ENCODE measurements at places on chromosomes 16 and 17.

- DNase-seq = no peak
Measured at GRCh38 chr16:88016964-88017363, 65.7 kb downstream of the BANP start.

GRCh38 chr17:32331243-32332040 lies 10.5 kb downstream of the C17orf75 start:
- no peak for DNase-seq

- DNase-seq = no peak
Measured at GRCh38 chr17:56807723-56808122, 26.0 kb downstream of the C17orf67 start.

DNA sequence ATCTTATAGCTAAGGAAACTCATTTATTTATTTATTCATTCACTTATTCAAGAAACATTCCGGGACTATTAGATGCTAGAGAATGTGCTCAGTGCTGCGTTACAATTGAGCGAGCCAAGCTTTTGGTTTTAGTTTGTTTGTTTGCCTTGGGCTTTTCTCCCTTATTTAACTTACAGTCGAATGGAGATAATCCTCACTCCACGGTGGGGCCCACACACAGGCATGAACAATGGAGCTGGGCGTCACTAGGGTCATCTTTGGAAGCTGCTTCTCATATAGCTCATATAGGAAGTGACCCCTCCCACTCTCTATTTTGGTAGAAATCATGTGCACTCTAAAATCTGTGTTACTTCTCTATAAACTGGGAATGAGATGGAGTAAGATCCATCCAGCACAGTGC lies 210.0 kb downstream of the TMEM114 start:
- no peak for DNase-seq

DNA sequence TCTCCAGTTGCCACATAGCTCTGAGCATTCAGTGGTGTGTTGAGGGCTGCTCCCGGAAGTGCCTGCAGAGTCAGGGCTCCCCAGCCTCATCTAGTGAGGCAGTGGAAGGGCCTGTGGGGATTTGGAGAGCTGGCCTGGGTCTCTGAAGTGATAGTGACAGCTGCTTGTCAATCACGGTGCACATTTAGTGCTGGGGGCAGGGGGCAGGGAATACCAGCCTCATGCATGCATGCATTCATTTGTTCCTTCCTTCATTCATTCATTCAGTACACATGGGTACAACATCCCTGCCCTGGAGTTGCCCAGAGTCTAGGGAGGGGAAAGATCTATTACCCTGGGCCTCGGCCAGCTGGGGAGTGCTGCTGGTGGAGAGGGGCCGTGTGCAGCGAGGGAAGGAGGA lies 11.3 kb upstream of the STH start:
- no peak for DNase-seq

- no peak for DNase-seq
Measured at GRCh38 chr17:57464191-57464864, 208.0 kb downstream of the MSI2 start.

GRCh38 chr16:4414187-4414917 lies 2.0 kb downstream of the CORO7 start:
- DNase-seq = no peak

DNA sequence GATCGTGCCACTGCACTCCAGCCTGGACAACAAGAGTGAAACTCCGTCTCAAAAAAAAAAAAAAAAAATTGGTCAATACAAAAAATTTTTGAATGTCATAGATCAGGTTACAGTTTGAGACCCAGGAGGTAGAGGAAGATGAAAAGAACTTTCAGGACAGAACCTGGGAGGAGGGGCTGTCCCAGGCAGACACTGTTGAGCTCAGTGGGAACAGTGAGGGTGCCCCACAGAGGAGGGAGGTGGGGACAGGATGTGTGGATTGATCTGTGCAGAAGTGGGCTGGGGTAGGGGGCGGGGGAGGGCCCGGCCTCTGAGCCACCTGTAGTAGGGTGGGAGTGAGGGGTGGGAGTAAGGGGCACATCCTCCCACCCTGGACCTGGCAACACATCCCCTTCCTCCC lies 58.3 kb downstream of the PRMT7 start:
- no peak for DNase-seq

GRCh38 chr17:48012151-48012520 lies 25.5 kb downstream of the COPZ2 start:
- DNase-seq = no peak

DNA sequence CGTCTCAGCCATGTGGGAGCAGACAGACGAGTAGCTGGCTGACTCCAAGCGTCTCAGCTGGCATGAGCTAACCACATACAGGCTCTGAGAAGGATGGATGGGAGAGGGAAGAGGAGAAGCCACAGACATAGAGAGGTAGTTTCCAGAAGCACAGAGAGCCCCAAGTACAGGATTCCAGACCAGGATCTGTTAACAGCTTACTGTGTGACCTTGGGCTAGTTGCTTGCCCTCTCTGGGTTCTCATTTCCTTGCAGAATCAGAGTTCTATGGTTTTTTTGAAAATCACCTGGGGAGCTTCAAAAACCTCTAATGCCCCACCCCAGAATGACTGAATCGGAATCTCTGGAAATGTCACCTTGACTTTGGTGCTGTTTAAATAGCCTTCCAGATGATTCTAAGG lies 60.2 kb downstream of the ABCC6 start:
- no peak for DNase-seq

DNA sequence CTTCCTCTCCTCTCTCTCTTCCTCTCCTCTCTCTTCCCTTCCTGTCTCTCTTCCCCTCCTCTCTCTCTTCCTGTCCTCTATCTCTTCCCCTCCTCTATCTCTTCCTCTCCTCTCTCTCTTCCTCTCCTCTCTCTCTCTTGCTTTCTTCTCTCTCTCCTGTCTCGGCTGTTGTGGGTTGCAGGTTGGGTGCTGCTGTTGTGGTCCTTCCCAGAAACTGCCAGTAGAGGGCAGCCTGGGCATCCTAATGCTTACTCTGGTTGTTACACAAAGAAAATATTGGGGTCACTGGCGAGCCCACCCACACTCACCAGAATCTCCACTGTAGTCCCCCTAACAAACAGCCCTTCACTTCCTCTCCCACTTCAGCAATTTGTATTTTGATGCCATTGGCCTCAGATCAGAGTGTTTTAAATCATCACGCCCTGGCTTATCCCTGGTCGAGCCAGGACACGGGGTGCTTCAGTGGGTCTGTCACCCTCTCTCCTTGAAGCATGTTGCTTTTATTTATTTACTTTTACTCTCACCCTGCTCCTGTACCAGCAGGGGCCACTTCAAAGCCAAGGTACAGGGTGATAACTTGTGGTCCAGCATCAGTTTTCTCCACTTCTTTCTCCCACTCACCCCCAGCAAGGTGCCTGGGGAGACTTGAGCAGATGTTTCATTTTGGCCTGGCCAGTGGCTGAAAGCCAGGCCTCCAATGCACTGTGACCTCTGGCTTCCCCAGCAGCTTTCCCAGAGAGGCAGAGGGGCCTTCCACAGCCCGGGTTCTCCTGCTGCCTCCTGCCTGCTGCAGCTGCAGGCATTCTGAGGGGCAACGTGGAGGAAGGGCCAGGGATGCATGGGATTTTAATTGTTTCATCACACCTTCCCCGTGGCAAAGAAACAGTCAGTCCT lies 4.7 kb upstream of the MMP15 start:
- DNase-seq = no peak

DNA sequence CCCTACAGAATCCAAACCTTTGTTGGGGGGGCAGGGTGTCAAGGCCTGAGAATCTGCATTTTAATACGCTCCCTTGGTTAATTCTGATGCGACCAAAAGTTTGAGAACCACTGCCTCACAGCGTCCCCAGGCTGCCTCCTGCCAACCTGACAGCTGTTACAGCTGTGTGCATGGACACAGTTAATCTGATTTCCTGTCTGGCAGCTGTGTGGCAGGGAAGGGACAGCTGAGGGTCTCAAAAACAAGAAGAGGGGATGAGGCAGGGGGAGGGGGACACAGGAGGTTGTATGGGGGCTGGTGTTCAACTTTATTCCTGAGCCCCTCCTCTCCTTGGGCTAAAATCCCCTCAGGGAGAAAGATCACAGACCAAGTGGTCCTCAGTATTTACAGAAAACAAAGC lies 17.5 kb downstream of the HDAC5 start:
- no peak for DNase-seq
